ENCODE measurements at places on chromosomes 2 and 18.

- DNase-seq = no peak
These were observed 48.8 kb downstream of the SLC4A1AP start for GRCh38 chr2:27712522-27712921.

DNA sequence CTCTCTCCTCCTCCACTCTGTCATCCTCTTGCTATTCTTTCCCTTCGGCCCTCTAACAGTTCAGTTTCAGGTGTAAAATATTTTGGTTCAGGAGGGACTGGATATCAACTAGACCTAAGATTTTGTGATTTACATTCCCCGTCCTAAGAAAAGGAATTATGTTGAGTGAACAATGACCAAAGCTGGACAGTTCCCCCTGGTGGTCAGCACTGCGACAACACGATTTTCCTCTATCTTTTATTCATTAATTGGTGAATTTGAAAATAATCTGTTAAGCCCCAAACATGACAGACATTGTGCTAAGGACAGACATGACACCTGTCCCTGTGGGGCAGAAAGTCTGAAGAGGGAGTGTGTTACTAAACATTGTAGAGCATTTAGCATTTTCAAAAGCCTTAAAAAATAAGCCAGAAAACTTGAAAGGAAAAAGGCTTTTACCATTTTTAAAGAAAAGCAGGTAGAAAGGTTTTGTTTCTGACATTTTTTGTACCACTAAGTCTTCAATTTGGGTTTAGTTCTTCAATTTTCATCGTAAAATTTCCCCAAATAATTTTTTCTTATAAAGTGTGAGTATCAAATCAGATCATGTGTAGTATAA is 28.4 kb upstream of the GTF2A1L start:
- peak; percentile 53 for DNase-seq

- DNase-seq = no peak
These were observed 90.4 kb downstream of the NUP35 start for GRCh38 chr2:183214680-183215079.

DNA sequence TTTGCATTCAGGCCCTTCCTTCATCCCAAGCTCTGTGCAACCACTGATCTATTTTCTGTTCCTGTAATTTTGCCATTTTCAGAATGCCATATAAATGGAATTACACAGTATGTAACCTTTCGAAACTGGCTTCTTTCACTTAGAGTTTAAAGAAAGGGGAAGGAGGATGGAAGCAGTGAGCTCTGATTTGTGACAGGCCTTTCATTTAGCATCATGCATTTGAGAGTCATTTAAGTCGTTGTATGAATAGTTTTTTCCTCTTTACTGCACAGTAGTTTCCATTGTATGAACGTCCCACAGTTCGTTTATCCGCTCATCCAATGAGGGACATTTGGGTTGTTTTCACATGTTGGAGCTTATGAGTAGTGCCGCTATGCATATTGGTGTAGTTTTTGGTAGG is 67.0 kb downstream of the LBH start:
- no peak for DNase-seq

DNA sequence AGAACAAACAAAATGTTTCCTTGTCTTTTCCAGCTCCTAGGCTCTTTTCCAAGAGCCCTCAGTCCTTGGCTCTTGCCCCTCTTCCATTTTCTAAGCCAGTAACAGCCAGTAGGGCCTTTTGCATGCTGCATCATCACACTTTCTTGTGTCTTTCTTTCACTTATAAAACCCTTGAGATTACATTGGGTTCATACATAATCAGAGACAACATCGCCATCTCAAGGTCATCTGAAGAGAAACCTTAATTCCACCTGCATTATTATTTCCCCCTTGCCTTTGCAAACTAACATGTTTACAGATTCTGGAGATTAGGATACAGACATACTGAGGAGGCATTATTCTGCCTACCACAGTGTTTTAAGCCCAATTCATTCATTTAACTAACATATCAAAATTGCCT is 697.3 kb downstream of the TRIB2 start:
- no peak for DNase-seq

DNA sequence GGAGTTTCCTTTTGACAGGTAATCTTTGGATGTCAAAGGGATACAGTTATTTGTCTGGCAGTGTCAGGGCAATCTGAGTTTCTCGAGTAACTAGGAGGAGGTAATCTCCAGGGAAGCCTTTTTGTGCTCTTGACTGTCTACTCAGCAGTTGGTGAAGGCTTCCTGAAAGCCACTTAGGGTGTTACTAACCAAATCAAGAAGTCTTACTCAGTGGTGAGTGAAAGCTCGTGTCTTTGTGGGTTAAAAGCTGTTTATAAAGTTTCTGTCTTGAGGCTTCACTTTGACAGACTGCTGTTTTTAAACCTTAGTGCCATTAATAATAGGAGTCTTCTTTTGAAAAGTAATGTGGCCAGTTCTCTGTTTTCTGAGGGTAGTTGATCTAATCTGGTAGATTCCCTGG is 1.7 kb downstream of the THSD7B start:
- no peak for DNase-seq

DNA sequence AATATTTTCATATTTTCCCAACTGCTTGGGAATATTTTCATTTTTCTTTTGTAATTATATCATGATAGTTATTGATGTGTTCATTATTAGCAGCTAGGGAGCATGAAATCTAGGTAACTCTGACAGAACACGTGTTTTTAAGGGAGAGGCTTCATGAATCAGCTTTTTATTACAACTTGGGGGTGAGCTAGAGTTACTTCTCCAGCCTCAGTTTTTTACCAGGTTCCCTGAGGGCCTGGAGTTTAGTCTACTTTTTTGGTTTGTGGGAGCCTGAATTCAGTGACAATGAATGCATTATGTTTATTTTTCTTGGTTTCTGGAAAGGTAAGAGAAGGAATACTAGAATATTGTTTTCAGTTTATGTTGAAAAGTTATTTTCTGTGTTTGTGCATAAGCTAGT is 18.0 kb downstream of the NAB1 start:
- DNase-seq = no peak

DNA sequence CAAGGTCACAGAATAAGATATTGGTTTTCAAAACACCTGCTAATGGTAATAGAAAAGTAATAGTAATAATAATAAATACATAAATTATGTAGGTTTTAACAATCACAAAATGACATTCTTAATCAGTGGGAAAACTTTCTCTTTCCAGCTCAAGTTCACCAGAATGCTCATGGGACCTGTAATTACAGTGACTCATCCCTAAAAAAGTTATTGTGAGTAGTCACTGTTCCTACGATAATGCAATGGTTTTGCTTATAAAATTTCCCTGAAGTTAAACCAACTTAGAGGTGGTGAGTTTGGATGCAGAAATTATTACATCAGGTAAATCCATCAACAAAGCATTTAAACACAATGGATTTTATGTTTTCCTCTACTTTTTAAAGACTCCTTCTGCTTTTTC is 502.3 kb downstream of the PID1 start:
- DNase-seq = no peak

GRCh38 chr18:48548011-48548771 is 9.4 kb downstream of the CTIF start:
- DNase-seq = peak; percentile 40

DNA sequence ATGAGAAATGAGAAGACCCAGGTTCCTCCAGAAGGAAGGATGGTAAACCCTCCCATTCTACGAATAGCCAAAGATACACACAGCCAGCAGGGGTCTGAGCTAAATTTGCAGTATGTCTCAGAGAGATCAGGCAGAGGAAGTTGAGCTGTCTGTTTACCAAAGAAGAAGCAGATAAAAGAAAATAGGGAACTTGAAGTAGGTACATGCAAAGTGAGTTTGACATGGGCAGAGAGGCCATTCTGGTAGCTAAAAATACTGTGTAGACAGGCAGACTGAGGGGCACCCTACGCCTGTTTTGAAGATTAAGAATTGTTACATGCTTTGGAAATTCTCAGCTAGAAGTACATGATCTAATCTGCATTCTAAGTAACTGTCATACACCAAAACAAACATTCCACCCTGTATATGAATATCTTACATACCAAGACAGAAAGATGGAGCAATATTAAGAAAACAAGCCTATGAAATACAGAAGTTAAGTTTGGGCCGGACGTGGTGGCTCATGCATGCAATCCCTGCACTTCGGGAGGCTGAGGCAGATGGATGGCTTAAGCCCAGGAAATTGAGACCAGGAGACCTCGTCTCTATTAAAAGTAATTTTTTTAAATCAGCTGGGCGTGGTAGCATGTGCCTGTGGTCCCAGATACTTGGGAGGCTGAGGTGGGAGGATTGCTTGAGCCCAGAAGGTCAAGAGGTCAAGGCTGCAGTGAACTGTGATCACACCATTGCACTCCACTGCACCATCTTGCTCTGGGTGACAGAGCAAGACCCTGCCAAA is 157.9 kb downstream of the ANKRD44 start:
- DNase-seq = no peak

GRCh38 chr2:137670111-137670510 is 294.2 kb upstream of the HNMT start:
- peak; percentile 27 for DNase-seq

DNA sequence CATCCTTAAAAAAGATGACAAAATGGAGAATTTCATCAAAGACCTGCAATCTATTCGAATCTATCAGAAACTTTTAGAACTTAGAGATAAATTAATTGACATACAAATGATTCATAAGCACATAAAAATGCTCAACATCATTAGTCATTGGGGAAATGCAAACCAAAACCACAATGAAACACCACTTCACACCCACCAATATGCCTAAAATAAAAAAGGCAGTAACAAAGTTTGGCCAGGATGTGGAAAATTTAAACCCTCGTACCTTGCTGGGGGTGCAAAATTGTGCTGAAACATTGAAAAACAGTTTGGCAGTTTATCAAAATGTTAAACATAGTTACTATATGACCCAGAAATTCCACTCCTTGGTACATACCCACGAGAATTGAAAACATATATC is 11.5 kb upstream of the EIF2AK3 start:
- no peak for DNase-seq

DNA sequence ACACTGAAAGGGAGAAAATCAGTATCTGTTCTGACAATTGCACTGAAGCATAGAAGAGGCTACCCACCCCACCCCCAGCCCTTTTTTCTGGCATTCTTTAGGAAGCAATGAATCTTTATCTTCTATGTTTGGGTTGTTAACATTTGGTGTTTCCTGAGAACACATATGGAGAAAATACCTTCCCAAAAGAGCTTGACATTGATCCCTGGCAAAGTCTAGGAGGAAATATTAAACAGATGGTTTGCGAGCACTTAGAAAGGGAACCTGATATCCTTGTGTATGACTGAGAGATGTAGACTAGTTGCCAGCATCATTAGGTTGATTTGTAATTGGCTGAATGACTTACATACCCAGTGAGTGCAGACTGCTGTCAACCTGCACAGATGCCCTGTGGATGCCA is 42.9 kb downstream of the DOK1 start:
- DNase-seq = no peak

DNA sequence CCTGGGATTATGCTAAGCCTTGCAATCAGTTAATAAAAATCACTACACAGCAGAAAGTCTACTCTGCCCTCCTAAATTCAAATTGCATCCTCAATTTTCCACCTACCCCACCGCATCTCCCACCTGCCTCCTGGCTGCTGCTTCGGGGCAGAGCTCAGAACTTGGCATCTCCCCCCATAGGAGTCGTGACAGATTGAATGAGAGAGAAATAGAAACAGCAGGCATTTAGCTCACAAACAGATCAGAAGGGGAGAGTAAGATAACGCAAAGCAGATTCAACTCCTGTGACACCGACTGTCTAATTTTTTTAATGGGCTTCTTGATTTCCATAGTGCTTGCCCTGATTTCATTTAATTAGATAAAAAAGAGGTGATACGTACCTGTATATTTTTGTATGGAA is 24.7 kb upstream of the LRRC30 start:
- DNase-seq = no peak

DNA sequence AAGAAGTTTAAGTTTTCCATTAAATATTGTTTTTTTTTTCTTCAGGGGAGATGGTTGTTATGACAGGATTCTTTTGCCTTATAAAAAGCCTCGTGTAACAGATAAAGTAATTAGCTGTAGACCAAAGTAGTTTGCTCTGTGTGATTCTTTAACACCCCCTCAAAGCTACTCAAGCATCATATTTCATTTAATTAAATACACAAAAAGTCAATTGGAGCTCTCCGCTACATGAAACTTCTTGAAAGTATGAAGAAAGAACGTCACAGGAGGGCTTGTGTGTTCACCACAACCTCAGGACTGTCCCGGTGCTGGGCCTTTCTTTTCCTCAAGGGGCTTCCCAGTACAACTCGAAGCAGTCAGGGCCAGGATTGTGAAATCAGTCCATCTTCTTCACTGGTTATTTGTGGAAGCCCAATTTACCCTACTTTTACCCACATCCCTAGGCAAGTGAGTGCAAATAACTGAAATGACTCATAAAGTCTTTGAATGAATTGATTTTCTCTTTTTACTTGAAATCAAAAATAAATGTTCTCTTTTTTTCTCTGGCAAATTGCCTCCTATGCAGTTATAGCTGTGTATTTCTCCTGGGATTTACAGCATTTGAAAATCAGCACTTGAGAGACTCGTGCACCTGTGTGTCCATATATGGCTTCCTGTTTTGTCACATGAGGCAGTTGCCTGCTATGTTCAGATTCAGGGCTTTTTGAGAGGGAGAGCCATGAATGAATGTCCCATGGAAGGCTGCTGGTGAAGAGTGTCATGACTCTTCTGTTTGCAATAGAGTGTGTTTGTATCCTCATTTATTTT is 48.6 kb downstream of the LINC00305 start:
- DNase-seq = no peak

DNA sequence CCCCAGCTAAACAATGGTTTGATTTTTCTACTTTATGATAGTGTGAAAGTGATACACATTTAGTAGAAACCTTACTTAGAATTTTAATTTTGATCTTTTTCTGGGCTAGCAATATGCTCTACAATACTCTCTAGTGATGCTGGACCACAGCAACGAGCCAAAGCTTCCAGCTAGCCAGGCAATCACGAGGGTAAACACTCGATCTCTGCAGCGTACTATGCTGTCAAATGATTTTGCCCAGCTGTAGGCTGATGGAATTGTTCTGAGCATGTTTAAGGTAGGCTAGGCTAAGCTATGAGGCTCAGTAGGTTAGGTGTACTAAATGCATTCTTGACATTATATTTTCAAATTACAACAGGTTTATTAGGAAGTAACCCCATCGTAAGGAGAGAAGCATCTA is 207.5 kb downstream of the LRRTM4 start:
- no peak for DNase-seq

DNA sequence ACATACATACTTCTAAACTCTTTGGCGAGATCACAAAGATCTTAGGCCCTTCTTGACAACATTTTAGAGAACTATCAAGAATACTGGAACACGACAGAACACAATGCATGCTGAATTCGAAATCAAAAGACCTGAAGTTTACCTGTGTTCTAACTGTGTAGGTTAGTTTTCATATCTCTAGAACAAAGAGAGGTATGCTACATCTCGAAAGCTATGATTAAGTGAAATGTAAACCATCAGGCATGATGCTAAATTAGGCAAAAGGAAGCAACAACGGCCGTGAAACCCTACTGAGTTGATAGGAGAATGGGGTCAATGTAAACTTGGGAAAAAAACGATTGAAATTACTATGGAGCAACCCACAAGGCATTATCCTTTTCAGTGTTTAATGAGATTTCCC is 43.7 kb downstream of the IKZF2 start:
- no peak for DNase-seq

- no peak for DNase-seq
These were observed 40.9 kb downstream of the RBBP8 start for GRCh38 chr18:22974001-22974400.

- peak; percentile 54 for DNase-seq
These were observed 265.3 kb upstream of the PKDCC start for GRCh38 chr2:41782306-41783158.

All from right hindlimb (tissue), 1 donor.